ENCODE measurements at places on chromosomes 1 and 21. TPM values are rescaled to one million over a fixed set of nuclear protein-coding genes. Genes with fewer than 3 reads are reported as not detected.

Gene NTRK1
- not detected for total RNA-seq

Gene TMEM81
- 0.22 TPM for total RNA-seq

Gene DNAJC6
- 5.3 TPM for total RNA-seq

Gene CFHR1
- not detected for total RNA-seq

Gene DTL
- total RNA-seq = 57.9 TPM

Gene YIPF1
- total RNA-seq = 32.5 TPM

Gene SPATA46
- total RNA-seq = not detected

Gene C1orf94
- total RNA-seq = 4.0 TPM

Gene LCE6A
- total RNA-seq = not detected

Gene AGMAT
- 2.6 TPM for total RNA-seq

Gene C1orf21
- total RNA-seq = 27.2 TPM

Gene PODN
- not detected for total RNA-seq

Gene SPRR1A
- total RNA-seq = not detected

Gene RPS6KC1
- 27.4 TPM for total RNA-seq

Gene ZBTB8A
- 6.3 TPM for total RNA-seq

Gene TSPAN1
- 0.47 TPM for total RNA-seq

Gene CASQ1
- total RNA-seq = not detected

Gene KRTAP19-1
- not detected for total RNA-seq

Gene RGS16
- total RNA-seq = not detected

Gene PGLYRP3
- not detected for total RNA-seq

Gene DCDC2B
- total RNA-seq = not detected

Gene CRTC2
- total RNA-seq = 11.4 TPM

Gene TMEM82
- total RNA-seq = not detected

Gene DCST1
- not detected for total RNA-seq

Gene SLC2A5
- 7.1 TPM for total RNA-seq

Gene GABRD
- not detected for total RNA-seq

Gene FCGR1A
- total RNA-seq = not detected

Gene OR2G6
- total RNA-seq = not detected

Gene IQCC
- 8.7 TPM for total RNA-seq

Gene TENT5C
- 4.5 TPM for total RNA-seq

Gene HES3
- total RNA-seq = not detected

Gene BTG3
- 135 TPM for total RNA-seq

Gene LRRIQ3
- 0.37 TPM for total RNA-seq

Gene PSMA5
- 162 TPM for total RNA-seq
